ENCODE measurements at places on chromosomes 16 and 17. TPM values are rescaled to one million over a fixed set of nuclear protein-coding genes. Genes with fewer than 3 reads are reported as not detected.

Gene FMNL1
- total RNA-seq: 1.7 TPM

Gene PCTP
- total RNA-seq: 20.3 TPM

Gene TMC7
- total RNA-seq: 1.6 TPM

Gene RILP
- total RNA-seq: 31.0 TPM

Gene TOX3
- total RNA-seq: 14.1 TPM

Gene SULT1A4
- total RNA-seq: 8.5 TPM

Gene CLEC19A
- total RNA-seq: not detected

DNA sequence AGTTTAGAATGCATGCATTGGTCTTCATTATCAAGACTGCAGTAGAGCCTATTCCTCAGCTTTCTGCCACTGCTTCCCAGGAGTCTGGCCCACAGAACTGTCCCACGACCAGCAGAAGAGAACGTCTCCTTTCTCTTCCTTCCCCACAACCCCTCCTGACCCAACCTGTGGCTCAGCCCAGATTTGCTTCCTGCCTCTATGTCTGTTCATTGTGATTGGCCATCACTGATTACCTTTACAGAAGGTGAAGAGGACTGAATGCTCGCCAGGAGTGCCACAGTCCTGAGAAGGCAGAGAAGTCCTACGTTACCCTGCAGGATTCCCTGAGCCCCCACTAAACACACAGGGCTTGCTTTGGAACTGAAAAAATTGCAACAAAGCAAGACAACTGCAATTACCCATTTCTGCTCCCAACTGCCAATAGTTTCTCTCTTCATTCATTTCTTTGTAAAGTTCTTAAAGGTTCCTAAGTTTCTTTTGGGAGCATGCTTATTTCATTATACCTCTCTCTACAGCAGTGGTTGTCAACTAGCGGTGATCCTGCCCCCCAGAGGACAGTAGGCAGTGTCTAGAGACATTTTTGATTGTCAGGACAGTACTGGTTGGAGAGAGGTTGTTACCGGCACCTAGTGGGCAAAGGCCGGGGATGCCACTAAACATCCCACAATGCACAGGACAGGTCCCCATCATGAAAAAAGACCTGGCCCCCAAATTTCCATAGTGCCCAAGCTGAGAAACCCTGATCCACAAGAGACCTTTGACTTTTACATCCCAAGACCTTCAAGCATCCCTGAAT lies 4.5 kb upstream of the NAT9 start:
- DNase-seq: peak; percentile 78

- no peak for DNase-seq
Observed at GRCh38 chr16:88352261-88353200, 30.2 kb upstream of the ZNF469 start.

DNA sequence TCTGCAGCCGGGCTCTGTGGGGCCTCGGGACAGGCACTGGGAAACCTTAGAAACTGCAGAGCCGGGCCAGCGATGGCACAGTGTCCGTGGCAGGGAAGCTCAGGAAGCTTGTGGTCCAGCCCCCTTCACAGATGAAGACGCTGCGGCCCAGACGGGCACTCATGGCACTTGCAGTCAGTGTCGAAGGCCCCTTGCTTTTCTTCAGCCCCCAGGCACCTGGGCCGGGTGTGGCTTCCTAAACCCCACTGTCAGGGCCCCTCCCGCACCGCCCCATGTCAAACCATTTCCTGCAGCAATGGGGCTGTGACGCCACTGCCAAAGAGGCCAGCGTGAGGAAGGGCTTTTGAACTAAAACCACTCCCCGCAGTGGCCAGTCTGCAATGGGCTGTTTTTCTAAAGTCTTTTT lies 164.0 kb downstream of the LAT start:
- DNase-seq: no peak

DNA sequence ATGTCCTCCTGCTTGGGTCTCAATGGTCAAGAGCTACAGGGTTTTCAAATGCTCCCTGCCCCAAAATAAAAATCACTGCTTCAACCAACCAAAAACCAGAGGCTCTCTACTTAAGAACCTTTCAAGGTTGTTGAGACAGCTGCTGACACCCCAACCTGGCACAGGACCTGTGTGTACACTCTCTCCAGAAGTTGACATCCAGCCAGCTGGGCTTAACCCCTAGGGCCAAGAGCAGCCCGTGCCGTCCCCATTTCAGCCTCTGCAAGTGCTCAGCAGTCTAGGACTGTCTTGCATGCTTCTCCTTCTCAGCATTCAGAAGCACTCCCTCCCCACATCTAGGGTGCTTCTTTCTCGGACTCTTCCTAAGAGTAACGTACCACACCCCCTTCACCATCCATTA lies 59.0 kb upstream of the TRAP1 start:
- no peak for DNase-seq

DNA sequence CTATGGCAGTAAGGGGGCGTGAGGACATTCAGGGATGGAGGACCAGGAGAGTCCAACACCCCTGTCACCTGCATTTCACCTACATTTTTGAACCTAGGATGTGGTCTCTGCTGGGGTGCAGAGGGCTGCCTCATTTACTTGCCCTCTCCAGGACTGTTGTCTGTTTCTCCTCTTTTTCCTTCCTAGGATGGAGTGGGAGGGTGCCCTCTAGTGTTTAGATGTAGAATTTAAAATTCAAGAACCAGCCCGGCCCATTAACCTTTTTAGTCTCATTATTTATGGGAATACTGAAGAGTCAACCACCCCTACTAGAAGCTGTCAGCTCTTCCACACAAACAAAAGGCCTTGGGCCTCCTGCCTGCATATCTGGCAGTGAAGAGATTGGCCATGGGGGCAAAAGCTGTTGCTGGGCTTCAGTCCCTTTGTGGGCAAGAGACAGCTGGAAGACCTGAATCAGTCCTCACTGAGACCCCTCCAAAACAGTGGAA lies 2.5 kb upstream of the STARD3 start:
- DNase-seq: peak; percentile 80

DNA sequence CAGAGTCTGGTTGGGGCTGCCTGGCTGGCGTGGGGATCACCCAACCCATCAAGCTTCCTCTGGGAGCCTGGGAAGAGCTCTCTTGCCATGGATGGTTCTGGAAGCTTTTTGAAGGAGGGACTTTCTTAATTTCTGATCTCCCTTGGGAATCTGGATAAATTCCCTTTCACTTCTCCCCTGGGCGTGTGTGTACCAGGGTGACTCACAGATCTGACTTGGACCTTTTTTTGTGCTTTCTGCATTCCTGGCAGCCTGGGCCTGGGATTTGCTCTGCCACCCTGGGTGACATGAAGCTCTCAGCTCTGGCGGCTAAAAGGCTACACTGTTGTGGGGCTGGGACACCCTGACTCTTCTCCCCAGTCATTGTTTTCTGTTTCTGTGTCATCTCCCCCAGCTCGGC lies 70.1 kb downstream of the ABCC1 start:
- no peak for DNase-seq

GRCh38 chr16:88633684-88634140 lies 4.7 kb upstream of the IL17C start:
- DNase-seq: peak; percentile 94

DNA sequence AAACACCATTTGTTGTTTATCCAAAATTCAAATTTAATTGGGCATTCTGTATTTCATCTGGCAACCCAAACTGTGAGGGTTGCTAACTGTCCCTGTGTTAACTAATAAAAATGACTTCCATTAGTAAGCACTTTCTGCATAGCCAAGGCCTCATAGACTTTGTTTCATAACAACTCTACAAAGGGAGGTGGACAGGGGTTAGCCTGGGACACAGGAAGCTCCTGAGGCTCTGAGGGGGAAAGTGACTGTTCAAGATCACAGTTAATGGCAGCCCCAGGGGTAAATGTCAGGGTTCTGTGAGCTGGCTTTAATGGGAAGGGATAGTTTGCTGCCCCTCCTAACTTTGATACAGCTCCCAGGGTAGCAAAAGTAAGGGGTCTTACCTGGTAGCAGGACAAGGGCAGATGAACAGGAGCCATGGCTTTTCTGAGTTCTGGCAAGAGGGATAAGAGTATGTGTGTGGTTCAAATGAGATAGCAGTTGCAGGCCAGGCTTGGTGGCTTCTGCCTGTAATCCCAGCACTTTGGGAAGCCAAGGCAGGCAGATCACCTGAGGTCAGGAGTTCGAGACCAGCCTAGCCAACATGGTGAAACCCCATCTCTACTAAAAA lies 2.2 kb downstream of the HEATR9 start:
- no peak for DNase-seq

GRCh38 chr17:13030459-13031300 lies 12.9 kb upstream of the ELAC2 start:
- DNase-seq: peak; percentile 58

DNA sequence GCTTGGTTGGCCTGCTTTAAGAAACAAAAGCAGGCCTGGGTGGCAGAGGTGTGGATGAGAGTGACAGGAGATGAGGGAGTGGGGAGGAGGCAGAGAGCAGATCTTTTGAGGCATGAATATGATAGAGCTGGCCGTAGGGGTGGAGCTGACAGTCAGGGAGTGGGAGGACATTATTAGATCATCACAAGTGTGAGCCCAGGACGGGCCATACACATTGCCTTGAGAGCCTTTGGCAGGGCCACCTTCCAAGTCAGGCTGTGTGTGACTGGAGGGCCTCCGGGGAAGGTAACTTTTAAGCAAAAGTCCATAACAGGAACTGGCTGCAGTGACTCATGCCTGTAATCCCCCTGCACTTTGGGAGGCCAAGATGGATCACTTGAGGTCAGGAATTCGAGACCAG lies 26.3 kb downstream of the GINS3 start:
- DNase-seq: no peak

DNA sequence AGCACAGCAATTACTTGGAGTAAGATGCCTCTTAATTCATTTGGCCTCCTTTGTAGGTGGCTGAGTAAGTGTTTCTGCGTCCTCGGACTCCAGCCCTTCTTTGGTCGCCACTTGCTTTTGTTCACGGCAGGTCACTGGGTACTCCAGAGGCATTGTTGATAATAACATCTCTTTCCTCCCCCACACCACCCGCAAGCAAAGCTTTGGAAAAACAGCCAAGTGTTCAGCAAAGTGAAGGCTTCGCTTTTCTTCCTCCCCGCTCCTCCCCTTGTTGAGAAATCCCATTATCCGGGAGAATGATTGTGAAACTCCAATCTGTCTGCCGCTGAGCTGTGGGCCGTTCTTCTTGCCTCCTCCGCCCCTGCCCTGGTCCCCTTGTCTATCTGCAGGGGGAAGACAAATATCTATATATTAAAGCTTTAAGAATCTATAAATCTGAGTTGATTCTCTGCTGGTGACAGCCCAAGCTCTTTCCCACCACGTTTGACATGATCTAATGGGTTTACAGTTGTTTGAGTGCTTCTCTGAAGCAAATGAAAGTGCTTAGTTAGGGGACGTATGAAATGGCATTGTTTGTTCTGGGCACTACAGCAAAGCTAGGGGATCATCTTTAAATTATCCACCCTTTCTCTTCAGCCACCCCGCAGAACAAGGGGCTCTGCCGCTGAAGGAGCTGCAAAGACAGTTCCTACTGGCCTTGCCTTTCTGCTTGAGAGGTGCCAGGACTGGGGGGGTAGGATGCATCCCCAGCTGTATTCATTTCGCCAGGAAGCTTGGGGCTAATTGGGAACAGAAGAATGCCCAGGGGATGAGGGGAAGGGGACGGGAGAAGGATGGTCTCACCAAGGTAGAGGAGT lies 167.1 kb downstream of the CCDC182 start:
- DNase-seq: peak; percentile 66

GRCh38 chr17:15462976-15463772 lies 4.2 kb downstream of the CDRT4 start:
- no peak for DNase-seq

- no peak for DNase-seq
Observed at GRCh38 chr17:18028952-18029540, 9.9 kb downstream of the ATPAF2 start.

- no peak for DNase-seq
Observed at GRCh38 chr16:78133919-78134318, 34.5 kb downstream of the WWOX start.
